Psoas muscle (tissue), 8 donors: ENCODE measurements at places on chromosomes 3 and 15.

- DNase-seq = no peak
Measured at GRCh38 chr3:186520957-186521842, 23.0 kb downstream of the CRYGS start.

- no peak for DNase-seq
Measured at GRCh38 chr15:41809526-41810220, 18.2 kb upstream of the JMJD7 start.

DNA sequence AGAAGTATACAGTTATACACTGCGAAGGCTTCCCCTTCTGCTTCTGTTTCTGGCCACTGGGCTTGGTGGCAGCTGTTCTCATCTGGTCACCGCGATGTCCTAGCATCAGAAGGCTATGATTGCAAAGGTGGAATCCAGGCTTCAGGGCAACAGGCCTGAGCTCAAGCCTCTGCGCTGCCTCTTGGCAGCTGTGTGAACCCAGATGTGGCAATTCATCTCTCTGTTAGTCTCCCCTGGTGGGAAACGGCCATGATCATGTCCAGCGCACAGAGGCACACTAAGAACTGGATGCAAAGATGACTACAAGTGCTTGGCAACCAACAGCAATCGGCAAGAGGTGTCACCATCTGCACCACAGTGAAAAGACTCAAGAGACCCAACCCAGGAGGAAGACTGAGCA, 78.9 kb downstream of the PCSK6 start:
- peak; percentile 53 for DNase-seq

DNA sequence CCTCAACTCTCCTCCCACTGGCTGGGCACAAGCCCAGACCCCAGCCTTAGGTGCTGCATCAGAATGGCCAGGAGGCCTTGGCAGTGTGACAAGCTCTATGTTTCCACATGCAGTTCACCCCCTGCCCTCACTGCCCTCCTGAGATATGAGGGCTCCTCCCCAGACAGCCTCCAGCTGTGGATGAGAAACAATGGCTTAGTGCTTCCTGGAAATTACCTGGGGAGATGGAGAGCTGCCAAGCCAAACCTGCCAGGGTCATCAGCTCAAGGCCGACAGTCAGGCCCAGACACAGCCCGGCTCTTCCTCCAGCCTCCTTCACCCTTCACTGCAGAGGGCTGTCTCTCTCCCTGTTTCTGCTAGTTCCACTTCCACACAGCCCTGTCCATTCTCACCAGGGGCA, 76.3 kb downstream of the MYLK start:
- no peak for DNase-seq

GRCh38 chr3:187677604-187678003, 7.4 kb upstream of the SST start:
- DNase-seq = no peak

GRCh38 chr3:69094467-69095205, 9.9 kb downstream of the ARL6IP5 start:
- DNase-seq = no peak

GRCh38 chr3:149362366-149362765, 15.1 kb downstream of the TM4SF1 start:
- no peak for DNase-seq

- no peak for DNase-seq
Measured at GRCh38 chr3:29100292-29100691, 180.6 kb upstream of the RBMS3 start.

GRCh38 chr15:37046876-37047614, 53.3 kb downstream of the MEIS2 start:
- DNase-seq = no peak

GRCh38 chr3:123719862-123720453, 135.1 kb upstream of the HACD2 start:
- no peak for DNase-seq

- DNase-seq = no peak
Measured at GRCh38 chr3:156388497-156389448, 166.1 kb downstream of the SSR3 start.

GRCh38 chr3:171711461-171712170, 98.7 kb downstream of the PLD1 start:
- DNase-seq = no peak

DNA sequence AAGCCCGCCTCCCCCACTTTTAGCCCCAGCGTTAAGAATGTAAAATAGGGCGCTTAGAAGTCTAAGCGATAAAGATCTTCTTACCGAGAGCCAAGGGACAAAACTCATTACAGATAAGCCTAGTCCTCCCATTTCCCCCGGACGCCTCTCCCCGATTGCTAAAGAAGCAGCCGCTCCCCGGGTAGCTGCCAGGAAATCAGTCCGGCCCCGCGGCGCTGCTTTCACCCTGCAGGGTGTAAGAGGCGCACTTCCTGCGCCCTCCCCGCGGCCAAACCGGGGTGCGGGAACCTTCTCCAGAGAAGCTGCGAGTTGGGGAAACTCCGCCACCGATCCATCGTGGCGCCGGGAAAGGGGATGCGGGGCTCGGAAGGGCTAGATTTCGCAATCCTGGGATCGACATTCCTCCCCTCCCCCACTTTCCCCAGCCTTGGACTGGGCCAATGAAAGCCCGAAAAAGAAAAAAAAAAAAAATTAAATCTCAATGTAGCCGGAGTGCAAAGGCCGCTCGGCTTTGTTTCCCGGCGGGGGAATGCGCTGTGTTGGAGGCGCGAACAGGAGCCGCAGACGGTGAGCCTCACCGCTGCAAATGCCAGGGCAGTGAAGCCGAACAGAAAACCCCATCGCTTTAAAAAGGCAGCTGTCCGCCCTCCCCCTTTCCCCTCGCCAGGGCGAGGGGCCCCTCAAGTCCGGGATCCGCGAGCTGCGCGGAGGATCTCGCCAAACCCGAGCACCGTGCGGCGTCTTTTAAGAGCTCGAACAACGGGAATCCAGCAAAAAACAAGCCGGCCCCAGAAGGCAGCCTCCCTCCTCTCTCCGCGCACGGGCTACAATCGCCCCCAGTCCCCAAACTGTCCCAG, 626 bp upstream of the PTPRG start:
- peak; percentile 84 for DNase-seq

GRCh38 chr3:69320871-69321271, 65.0 kb downstream of the FRMD4B start:
- DNase-seq = no peak

DNA sequence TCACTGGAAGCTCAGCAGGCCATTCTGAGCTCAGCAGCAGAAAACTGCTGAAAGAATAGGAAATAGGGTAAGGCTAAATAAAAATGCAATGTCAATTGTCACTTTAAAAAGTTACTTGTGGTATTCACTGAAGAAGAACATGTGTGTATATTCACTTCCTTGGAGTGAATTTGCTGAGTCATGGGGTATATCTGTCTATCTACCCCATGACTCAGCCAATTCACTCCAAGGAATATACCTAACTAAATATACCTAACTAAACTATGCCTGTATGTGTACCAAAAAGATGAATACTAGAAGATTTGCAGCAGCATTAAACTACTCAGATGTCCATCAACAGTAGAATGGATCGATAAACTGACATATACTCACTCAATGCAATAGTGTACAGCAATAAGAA, 69.5 kb upstream of the KCNAB1 start:
- no peak for DNase-seq

DNA sequence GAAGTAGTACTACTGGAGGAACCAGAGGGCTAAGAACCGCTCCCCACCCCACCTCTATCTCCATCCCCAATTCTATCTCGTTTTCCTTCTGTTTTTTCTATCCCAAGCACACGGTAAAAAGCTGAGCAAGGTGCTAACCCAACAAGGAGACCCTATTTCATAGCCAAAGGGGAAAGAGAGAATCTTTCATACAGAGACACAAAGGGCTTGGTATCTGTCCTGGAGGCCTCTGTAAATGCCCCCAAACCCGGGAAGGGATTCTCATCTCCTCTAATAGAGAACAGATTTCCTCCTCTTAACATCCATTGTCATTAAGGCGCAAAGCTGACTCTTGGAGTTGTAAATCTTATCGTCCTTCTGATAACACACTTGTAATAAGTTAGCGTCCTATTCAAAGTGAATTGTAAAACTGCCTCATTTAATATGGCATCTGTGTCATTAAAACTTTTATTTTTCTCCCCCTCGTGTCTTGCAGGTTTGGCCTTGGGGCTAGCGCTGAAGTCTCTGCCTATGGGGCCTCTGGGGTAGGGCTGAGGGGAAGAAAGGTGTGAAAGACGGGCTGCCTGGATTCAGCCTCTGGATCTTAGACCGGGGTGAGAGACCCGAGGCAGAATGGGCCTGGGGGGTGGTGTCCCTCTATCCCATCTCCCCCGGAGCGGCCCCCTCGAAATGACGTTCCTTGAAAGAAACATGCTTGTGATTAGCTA, 12.1 kb downstream of the NR2F2 start:
- DNase-seq = no peak

DNA sequence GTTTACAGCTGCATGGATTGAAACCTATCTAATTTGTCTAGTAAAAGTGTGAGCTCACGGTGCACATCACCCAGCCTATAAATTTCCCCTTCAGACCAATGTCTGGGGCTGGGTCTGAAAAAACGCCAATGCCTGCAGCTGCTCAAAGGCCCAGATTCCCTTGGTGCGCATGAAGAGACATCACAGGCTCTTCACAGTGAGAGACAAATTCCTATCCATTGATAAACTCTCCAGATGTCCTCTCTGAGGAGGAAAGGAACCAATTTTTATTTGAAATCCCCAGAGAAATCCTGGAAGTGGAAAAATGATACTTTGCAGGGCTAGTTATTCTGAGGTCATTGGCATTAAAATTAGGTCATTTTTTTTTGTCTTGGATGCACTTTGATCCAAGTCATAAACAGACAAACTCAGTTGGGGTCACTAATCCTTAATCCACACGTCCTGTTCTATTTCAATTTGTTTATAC, 360.5 kb downstream of the EPHA3 start:
- DNase-seq = no peak

DNA sequence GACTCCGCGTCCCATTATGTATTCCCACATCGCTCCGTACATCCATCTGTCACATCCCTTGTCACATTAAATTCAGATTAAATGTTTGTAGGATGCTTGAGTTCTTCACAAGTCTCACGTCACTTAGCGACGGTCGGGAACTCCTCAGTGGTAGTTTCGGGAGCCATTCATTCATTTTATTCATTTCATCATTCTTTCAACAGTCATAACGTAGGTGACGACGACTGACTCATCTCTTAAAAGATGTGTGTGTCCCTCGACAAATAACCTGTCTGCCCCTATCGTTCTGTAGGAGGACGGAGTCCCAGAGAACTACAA, 272 bp upstream of the SRPRB start:
- DNase-seq = no peak

GRCh38 chr3:4978204-4978965, 852 bp upstream of the BHLHE40 start:
- DNase-seq = peak; percentile 98

GRCh38 chr3:172099495-172099808, 60.1 kb downstream of the FNDC3B start:
- DNase-seq = no peak

GRCh38 chr3:121295452-121295851, 250.3 kb downstream of the POLQ start:
- DNase-seq = no peak

GRCh38 chr3:105093371-105094252, 273.1 kb upstream of the ALCAM start:
- DNase-seq = no peak

DNA sequence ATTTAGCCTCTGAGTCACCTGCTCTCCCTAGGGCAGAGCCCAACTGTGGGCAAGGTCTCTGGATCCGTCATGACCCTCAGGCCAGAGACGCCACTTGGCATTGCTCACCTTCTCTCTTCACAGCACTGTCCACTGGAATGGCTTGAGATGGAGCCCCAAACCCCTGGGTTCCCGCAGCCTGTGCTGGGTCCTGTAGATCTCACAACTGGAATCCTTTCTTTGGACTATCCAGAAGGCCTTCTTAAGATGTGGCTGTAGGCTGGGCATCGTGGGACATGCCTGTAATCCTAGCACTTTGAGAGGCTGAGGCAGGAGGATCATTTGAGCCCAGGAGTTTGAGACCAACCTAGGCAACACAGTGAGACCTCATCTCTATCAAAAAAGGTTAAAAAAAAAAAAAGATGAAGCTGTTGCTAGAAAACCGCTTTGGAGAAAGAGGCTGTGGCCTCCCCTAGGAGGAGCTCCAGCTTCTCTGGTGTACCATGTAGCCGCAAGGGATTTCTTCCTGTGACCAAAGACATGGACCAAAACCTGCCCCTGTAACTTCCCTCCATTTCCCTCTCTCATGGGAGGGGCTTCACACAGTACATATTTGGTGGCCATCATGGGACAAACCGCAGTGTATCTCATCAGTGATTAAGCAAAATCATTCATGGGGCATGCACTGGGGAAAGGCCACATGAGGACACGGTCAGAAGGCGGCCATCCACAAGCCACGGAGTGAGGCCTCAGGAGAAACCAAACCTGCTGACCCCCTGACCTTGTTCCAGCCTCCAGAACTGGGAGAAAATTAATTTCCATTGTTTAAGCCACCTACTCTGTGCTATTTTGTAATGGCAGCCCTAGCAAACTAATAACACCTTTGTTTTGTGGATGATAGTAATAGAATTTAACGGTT, 23.3 kb upstream of the BUB1B start:
- DNase-seq = no peak

DNA sequence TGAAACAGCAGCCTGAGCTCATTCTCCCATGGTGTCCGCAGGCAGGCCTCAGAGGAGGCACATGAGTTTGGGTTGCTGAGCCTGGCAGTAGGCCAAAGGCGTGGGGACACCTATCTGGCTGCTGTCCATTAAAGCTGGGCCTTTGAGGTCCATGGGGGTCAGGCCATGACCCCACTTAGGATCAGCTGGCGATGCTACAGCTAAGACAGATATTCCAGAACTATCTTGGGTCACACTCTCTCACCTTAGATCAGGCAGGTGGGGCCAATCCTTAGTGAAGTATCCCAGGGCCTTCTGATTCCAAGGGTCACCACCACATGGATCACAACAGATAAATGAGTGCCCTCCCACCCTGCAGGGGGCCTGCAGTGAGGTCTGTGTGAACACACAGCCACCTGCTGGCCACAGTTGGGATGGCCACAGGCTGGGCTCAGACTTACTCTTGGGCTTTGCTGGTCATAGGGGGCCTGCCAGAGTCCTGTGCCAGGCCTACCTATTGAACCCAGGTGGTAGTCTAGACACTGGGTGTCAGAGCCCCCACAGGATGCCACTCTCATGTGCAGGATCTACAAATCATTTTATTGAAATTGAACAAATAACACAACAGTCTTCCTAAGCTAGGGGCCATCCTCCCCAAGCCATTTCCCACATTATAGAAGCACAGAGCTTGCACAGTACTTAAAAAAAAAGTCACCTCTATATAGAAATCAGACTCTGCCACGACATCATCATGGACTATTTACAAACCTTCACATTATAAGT, 2.0 kb upstream of the HYAL2 start:
- DNase-seq = peak; percentile 85

DNA sequence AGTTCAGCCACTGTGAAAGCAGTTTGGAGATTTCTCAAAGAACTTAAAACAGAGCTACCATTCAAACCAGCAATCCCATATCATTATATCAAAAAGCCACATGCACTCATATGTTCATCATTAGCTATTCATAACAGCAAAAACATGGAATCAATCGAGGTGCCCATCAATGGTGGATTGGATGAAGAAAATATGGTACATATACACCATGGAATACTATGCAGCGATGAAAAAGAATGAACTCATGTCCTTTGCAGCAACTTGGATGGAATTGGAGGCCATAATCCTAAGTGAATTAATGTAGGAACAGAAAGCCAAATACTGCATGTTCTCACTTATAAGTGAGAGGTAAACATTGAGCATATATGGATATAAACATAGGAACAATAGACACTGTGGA, 32.1 kb downstream of the IMPG2 start:
- DNase-seq = no peak

GRCh38 chr15:40335938-40336743, 4.6 kb downstream of the CCDC9B start:
- no peak for DNase-seq

- no peak for DNase-seq
Measured at GRCh38 chr3:192133271-192133670, 594.1 kb downstream of the FGF12 start.
